Stimulated activated CD8-positive, alpha-beta memory T cell treated with anti-CD3 and anti-CD28 coated beads, Interleukin-12 subunit alpha, Interleukin-12 subunit beta, amount 100 ng/mL, for 1 hour (primary cell): ENCODE measurements at places on chromosomes 3 and 15.

DNA sequence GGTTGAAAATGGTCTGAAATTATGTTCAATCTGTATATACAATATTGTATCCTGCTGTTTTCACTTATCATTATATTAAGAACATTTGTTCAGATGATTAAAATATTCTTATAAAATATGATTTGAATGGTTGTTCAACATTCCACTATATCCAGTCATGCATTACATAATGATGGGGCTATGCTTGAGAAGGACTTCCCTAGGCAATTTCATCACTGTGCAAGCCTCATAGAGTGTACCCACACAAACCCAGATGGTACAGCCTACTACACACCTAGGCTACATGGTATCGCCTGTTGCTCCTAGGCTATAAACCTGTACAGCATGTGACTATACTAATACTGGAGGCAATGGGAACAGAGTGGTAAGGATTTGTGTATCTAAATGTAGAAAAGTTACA lies 30.5 kb downstream of the SLC7A14 start:
- no peak for DNase-seq

DNA sequence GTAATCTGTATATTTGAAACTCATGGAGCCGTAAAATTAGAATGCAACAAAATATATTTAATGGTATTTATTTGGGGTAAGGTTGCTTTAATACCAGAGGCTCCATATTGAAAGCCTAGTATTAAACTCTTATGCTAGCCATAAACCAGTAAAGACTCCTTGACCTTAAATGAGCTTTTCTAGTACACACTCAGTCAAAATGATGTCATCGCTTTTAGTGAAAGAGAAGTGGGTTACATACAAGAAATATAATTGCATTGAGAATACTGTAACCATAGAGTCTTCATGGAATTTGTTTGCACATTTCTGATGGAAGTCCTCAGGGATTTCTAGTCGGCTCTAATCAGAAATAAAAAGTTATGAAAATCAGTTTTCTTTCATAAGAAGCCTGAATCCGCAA lies 757.6 kb downstream of the GBE1 start:
- no peak for DNase-seq

DNA sequence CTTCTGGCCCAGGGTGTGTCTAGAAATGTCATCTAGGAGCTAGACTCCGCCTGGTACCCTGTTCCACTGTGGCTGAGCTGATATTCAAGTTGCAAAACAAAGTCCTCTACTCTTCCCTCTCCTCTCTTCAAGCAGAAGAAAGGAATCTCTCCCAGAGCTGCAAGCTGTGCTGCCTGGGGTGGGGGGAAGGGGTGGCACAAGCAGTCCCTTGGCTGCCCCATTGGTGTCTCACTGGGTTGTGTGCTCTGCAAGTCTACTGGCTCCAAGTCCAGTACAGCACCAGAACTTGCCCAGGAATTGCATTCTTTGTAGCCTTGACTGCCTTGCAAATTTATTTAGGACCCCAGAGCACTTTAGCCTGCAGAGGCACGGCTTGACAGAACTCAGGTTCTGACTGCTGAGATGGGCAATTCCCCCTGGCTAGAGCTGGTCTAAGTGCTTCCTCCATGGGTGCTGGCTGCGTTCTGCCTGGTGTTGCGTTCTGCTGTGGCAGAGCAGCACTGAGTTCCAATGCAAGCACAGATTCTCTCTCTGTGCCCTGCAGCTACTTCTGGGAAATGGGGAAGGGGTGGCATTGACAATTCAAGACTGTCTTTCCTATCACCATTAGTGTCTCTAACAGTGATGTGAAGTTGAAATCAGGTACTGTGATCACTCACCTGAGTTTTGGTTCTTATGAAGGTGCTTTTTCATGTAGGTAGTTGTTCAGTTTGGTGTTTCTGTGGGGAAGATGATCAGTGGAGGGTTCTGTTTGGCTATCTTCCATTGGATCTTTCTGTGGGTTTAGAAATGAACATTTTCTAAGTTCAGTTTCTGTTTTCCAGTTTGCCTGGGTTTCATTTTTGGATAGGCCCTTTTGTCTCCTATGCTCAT lies 39.5 kb downstream of the OXSR1 start:
- DNase-seq: no peak

- DNase-seq: no peak
These were observed 46.4 kb downstream of the IL1RAP start for GRCh38 chr3:190560013-190560895.

DNA sequence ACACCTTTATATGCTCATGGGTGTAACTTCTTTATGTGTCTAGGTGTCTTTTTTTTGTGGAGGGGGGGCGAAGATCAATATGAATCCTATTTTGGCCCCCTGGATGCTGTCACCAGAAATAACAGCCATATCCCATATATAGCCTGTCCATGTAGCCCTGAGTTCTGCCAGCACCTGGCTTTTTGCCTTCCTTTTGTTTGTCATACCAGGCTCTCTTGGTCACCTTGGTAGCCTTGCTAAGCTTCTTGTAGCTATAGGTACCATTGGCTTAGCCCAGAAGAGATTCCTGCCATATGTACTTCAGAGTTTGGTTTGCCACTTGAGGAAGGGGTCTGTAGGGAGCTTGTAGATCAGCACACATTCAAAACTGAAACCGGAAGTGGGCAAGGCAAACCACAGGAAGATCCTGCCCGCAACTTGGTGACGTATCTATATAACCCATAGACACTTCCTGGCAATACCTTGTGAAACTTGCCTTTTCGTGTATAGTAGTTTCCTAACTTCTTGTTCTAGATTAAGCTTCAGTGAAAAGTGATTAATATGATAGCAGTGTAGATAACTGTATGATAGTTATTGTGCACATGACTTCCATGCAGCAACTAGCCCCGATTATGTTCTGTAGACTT lies 11.9 kb downstream of the RASA2 start:
- DNase-seq: peak; percentile 77

DNA sequence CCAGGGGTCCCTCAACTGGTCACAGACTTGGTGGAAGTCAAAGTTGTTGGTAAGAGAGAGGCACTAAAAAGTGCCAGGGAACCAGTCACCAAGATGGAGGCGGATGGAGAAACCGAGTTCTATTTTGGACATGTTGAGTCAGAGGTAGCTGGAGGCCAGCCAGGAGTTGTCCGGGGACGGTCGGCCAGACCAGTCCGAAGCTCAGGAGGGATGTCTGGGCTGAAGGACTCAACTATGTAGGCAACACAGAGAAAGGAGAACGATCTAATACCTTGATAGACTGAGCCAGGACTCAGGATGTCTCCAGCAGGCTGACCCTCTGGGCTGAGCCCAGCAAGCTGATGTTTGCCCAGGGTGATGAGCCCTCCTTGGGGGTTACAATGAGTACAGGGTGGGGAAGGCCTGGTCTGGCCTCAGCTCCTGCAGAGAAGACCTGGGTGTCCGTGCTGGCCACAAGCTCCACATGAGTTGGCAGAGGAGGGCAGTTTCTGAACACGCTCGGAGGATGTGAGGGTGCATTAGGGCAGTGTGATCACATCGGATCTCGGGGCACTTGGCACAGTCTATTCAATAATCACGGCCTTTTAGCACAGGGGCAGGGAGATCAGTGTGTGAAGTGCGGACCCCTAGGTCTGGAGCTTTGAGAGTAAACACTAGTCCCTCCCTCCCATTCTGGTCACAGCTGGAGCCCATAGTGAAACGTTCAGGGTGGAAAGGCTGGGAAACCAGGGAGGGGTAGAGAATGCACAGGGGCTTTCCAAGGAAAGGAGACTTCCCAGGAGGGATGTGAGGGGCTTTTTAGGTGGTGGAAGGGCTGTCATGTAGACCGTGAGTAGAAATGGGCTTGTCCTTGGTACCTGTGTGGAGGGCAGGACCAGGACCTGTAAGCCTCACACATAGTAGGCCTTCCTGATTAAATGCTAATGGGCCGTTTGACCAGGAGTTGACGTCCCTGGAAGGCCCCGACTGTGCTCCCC lies 111.9 kb downstream of the ETFA start:
- DNase-seq: no peak

DNA sequence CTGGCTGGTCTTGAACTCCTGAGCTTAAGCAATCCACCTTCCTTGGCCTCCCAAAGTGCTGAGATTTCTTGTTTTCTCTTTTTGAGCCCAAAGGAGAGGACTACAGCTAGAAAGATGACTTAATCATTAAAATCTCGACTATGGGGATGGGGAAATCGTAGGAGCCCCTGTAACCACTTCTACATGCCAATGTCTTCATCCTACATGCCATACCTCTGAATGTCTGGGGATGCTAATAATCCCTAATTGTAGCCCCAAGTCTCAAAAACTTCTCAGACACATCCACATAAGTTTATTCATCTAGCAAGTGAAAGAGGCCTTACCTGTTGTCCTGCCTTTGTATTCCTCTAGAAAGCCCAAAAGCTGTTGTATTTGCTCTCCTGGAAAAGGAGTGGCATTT lies 3.7 kb upstream of the RHOV start:
- no peak for DNase-seq

DNA sequence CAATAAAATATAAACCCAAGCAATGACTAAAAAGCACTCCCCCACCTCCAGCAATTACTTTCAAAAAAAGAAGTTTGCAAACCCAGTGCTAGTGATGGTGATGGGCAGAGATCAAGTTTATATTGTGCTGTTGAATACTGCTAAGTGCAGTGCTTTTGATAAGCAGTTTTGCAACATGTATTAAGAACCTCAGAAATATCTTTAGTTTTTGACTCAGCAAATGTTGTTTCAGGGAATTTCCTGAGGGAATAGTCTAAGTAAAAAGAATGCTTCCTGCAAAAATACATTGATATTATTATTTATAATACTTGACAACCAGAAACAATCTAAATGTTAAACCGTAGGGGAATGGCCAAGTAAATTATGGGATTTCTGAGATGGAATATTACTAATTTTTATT lies 69.3 kb downstream of the ADAMTSL3 start:
- DNase-seq: no peak

DNA sequence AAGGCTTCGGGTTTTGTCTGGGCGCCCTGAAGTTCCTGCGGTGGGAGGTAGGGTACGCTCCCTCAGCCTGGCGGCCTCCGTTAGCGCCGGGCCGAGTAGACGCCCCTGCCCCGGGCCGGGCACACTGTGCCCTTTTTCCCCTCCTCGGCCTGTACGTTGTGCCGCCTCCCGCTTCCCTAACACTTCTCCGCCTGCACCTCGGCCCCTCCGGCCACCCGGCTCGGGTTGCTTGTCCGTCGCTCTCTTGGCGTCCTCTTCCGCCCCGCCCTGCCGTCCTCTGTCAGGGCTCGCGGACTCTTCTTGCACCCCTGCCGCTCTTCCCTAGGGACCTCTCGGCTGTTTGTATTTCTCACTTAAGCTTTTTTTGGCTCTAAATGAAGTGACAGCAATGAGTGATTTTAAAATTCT lies 384 bp downstream of the KNL1 start:
- no peak for DNase-seq

DNA sequence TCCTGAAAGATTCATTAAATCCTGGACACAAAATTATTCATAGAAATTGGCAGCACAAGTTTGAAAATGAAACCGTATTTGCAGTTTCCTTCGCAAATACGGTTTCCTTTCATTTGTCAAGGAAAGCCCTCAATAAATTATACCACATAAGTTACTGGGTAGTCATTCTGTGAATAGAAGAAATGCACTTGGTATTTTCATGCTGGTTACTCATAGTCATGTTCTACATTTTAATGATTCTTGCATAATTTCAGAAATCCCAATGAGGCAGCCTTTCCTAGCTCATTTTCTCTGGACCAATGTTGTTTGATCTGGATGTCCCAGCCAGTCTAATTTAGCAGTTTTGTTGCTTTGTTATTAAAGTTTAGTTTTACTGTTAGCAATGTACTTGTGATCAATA lies 43.2 kb downstream of the MINAR1 start:
- DNase-seq: no peak

GRCh38 chr3:195066441-195066841 lies 204.5 kb downstream of the XXYLT1 start:
- DNase-seq: no peak

DNA sequence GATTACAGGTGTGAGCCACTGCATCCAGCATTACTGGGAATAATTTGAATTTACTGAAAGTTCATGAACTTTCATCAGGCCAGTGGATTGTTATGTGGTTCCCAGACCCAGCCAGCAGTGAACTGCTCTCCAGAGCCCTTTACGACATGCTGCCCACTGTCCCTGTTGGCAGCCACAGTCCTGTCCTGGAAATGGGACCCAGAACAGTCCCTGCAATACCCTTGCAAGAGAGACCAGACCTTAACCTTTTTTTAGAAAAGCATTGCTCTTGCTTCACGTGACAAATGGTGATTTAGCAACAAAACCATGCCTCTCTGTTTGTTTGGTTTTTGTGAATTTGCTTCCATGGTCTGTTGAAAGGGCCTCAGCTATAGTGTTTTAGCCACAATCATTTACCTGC lies 367.3 kb upstream of the C2CD4B start:
- DNase-seq: no peak

DNA sequence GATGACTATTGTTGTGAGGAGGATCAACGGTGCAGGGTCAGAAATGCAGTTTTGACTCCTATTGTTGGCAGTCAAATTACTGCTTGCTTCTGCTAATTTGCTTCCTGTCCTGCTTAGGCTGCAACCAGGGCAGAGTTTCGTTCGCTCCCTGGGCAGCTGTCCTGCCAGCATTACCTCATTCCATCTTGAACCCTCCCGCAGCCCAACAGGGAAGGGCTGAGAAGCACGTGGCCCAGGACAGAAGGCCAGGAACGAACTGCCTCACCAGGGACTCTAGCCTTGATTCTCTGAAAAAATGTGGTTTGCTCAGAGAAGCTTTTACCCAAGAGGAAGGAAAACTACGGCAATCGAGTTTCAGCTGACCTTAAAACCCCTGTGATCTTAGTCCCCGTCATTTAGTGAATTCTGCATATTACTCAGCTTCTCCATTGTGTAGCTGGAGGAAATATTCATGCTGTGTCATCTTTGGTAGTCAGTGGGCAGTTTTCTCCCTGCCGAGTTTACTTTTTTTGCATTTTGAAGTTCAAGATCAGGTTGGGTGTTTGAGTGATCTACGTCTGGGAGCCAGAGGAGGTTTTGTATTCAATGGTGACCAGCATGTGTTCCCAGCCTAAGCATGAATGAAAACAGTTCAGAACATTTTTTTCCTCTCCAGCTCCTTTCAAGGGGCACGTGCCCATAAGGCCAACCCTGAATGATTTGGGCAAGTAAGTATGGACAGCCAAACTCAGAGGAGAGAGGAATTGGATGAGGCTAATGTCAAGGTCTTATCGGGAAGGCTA lies 23.0 kb downstream of the TLNRD1 start:
- DNase-seq: no peak
